Activated CD4-positive, alpha-beta memory T cell treated with anti-CD3 and anti-CD28 coated beads, Interleukin-2, amount 10 ng/mL, durations not matched to agents 7 days and 5 days (primary cell): ENCODE measurements at places on chromosomes 7 and 10. TPM values are rescaled to one million over a fixed set of nuclear protein-coding genes. Genes with fewer than 3 reads are reported as not detected.

GRCh38 chr7:143316492-143316891, 581 bp downstream of the CLCN1 start:
- DNase-seq: no peak
- peaks cover 9% of the 10 kb centered on the region for H3K36me3 ChIP-seq
- no peak overlapping the region for H3K27ac ChIP-seq
- no peaks in the 10 kb centered on the region for H3K27me3 ChIP-seq
- peaks cover 19% of the 10 kb centered on the region for H3K4me1 ChIP-seq

GRCh38 chr7:2471022-2471329, 5.2 kb downstream of the GRIFIN start:
- H3K4me1 ChIP-seq: peaks cover 1% of the 10 kb centered on the region
- peaks cover 13% of the 10 kb centered on the region for H3K27me3 ChIP-seq
- DNase-seq: no peak
- no peak overlapping the region for H3K27ac ChIP-seq

Gene TPST1
- 0.25 TPM for total RNA-seq

DNA sequence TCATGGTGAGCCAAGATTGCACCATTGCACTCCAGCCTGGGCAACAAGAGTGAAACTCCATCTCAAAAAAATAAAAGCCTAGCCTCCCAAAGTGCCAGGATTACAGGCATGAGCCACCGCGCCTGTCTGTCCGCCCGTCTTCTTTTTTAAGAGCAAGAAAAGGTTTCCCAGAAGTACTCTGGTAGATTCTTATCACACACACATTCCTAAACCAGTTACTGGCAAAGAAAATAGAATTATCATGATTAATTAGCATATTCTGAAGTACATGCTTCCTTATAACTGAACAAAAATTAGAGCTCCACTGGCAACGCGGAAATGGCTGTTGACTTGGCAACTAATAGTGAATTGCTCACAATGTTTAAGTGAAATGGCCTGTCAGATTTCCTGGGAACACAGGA, 87.0 kb downstream of the ADK start:
- peaks cover 1% of the 10 kb centered on the region for H3K4me1 ChIP-seq
- H3K36me3 ChIP-seq: peaks cover 5% of the 10 kb centered on the region
- no peak for DNase-seq
- H3K27me3 ChIP-seq: no peaks in the 10 kb centered on the region

DNA sequence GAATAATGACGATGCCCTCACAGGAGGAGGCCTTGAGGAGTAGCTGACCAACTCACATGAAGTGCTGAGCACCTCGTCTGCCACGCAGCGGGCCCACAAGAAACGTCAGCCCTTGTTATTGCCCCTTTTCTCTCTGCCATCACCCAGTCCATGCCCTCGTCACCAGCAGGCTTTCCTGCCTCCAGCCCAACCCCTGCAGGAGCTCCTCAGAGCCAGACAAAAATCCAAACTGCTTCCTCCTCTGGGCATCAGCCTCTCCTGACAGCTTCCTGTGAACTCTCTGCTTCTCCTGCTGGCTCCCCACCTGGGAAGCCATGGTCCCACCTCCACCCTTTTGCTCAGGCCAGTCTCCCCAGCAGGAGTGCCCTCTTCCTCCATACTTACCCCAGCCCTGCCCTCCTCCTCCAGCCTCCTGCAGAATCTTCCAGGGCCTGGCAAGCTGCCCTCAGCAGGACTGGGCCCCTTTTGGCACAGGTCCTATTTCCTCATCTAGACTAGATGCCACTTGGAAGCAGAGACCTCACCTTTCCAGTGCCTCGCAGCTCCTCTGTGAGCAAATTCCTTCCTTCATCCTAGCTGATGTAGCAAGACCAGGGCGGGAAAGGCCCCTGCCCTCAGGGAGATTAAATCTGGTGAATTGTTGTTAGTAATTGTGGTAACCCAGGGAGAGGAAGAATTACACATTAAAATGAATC, 115.1 kb downstream of the C10orf105 start:
- peaks cover 7% of the 10 kb centered on the region for H3K4me1 ChIP-seq
- DNase-seq: no peak
- H3K27me3 ChIP-seq: no peaks in the 10 kb centered on the region
- no peak overlapping the region for H3K27ac ChIP-seq
- no peaks in the 10 kb centered on the region for H3K36me3 ChIP-seq

- no peaks in the 10 kb centered on the region for H3K36me3 ChIP-seq
- no peaks in the 10 kb centered on the region for H3K27me3 ChIP-seq
- H3K4me3 ChIP-seq: no peak overlapping the region
Measured at GRCh38 chr7:66054063-66054462, 21.6 kb upstream of the ASL start.
